ENCODE measurements at places on chromosomes 13 and 19. TPM values are rescaled to one million over a fixed set of nuclear protein-coding genes. Genes with fewer than 3 reads are reported as not detected.

Gene IL17D
- 19.1 TPM for total RNA-seq

Gene MLLT1
- 27.0 TPM for total RNA-seq

Gene RHPN2
- total RNA-seq, result 5.1 TPM

Gene MUC16
- not detected for total RNA-seq

Gene PRTN3
- 1.8 TPM for total RNA-seq

Gene C19orf81
- total RNA-seq, result not detected

Gene UHRF1
- 14.5 TPM for total RNA-seq

Gene DDX39A
- total RNA-seq, result 32.1 TPM

Gene TMEM238
- not detected for total RNA-seq

Gene S1PR5
- not detected for total RNA-seq

Gene IGSF23
- total RNA-seq, result not detected

Gene ADAT3
- total RNA-seq, result 2.1 TPM

Gene INSL3
- total RNA-seq, result not detected

Gene APOC1
- total RNA-seq, result 17.8 TPM

Gene SCEL
- 0.23 TPM for total RNA-seq

Gene PTPRH
- 0.69 TPM for total RNA-seq

Gene ANGPTL8
- not detected for total RNA-seq

Gene CYSLTR2
- 3.7 TPM for total RNA-seq

Gene USHBP1
- 1.8 TPM for total RNA-seq

Gene MAG
- 1.2 TPM for total RNA-seq

Data from diencephalon (tissue), 1 donor.